Jurkat, Clone E6-1 (cell line): ENCODE measurements at places on chromosomes 7 and 10.
A peak's percentile ranks its signal among the peaks of the same experiment; 100 is the strongest.

- no peak for DNase-seq
Measured at GRCh38 chr7:132901241-132901640, 180.6 kb downstream of the CHCHD3 start.

DNA sequence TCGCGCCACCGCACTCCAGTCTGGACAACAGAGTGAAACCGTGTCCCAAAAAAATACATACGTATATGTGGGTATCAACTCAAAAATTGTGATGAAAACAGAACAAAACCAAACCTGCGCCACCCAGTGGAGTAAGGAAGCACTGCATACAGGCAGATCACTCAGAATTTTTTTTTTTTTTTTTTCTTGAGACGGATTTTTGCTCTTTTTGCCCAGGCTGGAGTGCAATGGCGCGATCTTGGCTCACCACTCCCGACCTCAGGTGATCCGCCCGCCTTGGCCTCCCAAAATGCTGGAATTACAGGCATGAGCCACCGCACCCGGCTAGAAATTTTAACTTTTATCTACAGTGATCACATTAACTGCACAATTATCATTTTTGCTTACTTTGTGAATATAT, 9.1 kb upstream of the TMEM236 start:
- DNase-seq: peak; percentile 82

GRCh38 chr7:32518534-32519140, 23.3 kb downstream of the AVL9 start:
- DNase-seq: peak; percentile 59

DNA sequence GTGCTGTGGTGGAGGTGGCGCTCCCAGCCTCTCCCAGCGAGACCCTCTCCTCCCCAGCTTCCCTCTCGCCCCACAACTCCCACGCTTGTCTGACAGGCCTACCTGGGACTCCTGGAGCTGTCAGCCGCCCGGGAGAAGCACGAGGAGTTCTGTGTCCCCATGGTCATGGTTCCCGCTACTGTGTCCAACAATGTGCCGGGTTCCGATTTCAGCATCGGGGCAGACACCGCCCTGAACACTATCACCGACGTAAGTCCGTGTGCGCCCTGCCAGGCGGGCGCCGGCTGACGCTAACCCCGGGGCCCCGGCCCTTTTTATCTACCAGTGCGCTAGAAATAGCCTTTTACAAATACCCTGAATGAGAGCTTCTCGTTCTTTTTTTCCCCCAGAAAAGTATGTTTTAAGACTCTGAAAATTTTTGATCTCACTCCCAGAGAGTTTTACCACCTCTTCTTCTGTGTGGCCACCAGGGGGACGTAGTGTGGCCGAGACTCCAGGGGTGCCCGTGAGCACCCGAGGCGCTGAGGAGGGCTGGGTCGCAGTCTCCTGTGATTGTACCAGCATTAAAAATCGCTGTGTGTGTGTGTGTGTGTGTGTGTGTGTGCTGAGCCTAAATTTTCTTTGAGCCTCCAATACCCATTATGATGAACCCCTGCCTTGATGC, 52.6 kb downstream of the PFKP start:
- peak; percentile 19 for DNase-seq
